ENCODE measurements at places on chromosomes 6 and 20. TPM values are rescaled to one million over a fixed set of nuclear protein-coding genes. Genes with fewer than 3 reads are reported as not detected.
A peak's percentile ranks its signal among the peaks of the same experiment; 100 is the strongest.

The BPI gene
- total RNA-seq = not detected

GRCh38 chr20:35742741-35743523, 872 bp upstream of the RBM39 start:
- H3K27ac ChIP-seq = peak overlapping the region; percentile 99
- peak; percentile 43 for DNase-seq
- peaks cover 8% of the 10 kb centered on the region for H3K36me3 ChIP-seq
- peaks cover 3% of the 10 kb centered on the region for H3K4me1 ChIP-seq

- H3K4me1 ChIP-seq = peaks cover 3% of the 10 kb centered on the region
- H3K27me3 ChIP-seq = no peaks in the 10 kb centered on the region
Measured at GRCh38 chr6:87729965-87730719, 28.1 kb upstream of the AKIRIN2 start.

The ARFGEF3 gene
- total RNA-seq = under 0.01 TPM

The TUBB2B gene
- total RNA-seq = 5.1 TPM

DNA sequence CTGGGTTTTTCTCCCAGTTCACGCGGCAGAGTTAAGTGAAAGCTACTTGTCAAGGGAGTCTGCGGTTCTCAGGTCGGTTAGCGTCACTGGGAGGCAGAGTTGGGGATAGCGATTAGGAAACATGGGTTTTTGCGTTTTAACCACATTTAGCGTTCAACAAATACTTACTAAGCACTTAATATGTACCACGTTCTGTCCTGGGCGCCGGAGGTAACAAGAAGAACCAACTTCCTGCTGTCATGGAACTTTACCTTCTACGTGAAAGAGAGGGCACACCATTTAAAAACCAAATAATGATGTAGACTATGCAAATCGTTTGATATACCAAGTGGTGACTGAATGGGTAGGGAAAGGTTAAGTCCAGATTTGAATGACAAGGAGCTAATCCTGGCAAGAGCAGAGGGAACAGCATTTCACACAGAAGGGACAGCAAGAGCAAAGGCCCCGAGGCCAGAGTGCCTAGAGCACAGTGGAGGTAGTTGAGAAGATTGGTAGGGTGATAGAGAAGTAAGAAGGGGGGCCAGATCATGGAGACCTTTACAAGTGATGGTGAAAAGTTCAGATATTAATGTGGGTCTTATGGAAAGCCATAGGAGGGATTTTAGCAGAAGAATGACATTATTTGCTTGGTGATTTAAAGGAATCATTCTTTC, 744 bp downstream of the RIOK1 start:
- H3K27ac ChIP-seq = peak overlapping the region; percentile 89
- no peaks in the 10 kb centered on the region for H3K27me3 ChIP-seq
- H3K36me3 ChIP-seq = no peaks in the 10 kb centered on the region
- peak overlapping the region; percentile 93 for H3K4me3 ChIP-seq
- no peak for DNase-seq
- peaks cover 4% of the 10 kb centered on the region for H3K4me1 ChIP-seq

- H3K27ac ChIP-seq = no peak overlapping the region
- H3K4me3 ChIP-seq = no peak overlapping the region
- DNase-seq = no peak
- no peaks in the 10 kb centered on the region for H3K27me3 ChIP-seq
- H3K36me3 ChIP-seq = no peaks in the 10 kb centered on the region
Measured at GRCh38 chr20:59725476-59726280, 121.3 kb downstream of the PHACTR3 start.

The PNISR gene
- 60.1 TPM for total RNA-seq

DNA sequence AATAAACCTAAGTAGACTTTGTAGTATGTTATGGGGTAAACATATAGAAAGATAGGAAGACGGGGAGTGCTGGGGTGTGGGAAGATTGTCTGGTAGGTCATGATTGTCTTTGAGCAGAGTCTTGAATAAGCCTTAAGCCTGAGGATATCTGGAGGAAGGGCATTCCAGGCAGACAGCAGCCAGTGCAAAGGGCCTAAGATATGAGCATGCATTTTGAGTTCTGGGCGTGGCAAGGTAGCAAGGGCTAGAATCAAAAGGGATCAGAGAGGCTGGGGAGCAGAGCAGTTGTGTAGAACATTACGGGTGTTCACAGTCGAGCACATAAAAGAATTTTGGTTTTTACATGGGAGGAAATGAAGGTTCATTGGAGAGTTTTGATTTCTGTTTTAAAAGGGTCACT, 14.3 kb downstream of the BICRAL start:
- H3K36me3 ChIP-seq = no peaks in the 10 kb centered on the region
- H3K27ac ChIP-seq = no peak overlapping the region
- H3K27me3 ChIP-seq = no peaks in the 10 kb centered on the region

- H3K4me1 ChIP-seq = no peaks in the 10 kb centered on the region
- peaks cover 6% of the 10 kb centered on the region for H3K27me3 ChIP-seq
Measured at GRCh38 chr20:4835244-4836177, 113.8 kb downstream of the PRND start.

- H3K36me3 ChIP-seq = no peaks in the 10 kb centered on the region
- no peak overlapping the region for H3K4me3 ChIP-seq
- no peak for DNase-seq
Measured at GRCh38 chr6:154353626-154354025, 3.0 kb downstream of the IPCEF1 start.

DNA sequence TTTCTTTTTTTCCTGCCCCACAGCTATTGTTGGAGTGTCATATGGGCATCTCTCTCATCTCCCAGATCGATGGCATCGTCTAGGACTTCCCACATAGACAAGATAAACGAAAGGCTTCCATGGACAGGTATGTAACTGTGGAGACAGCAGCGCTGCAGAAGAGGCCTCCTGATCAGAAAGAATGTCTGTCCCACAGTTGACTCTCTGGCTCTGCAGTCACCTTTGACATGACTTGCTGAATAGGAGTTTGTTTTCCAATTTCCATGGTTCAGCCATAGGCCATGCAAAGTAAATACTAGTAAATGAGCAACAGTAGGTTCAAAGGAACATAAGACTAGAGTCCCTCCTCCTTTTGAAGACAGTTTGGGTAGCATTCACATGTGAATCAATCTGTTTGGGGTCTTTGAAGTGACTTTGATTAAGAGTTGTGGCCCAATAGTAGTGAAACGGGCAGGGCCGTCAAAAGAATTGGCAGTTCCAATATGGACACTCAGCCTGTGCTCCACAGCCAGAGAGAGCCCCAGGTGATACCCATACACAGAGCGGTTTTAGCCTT, 134.7 kb upstream of the IFNGR1 start:
- DNase-seq = no peak
- H3K27ac ChIP-seq = no peak overlapping the region
- H3K4me1 ChIP-seq = peaks cover 2% of the 10 kb centered on the region
- no peaks in the 10 kb centered on the region for H3K36me3 ChIP-seq

The ME1 gene
- total RNA-seq = 22.1 TPM

DNA sequence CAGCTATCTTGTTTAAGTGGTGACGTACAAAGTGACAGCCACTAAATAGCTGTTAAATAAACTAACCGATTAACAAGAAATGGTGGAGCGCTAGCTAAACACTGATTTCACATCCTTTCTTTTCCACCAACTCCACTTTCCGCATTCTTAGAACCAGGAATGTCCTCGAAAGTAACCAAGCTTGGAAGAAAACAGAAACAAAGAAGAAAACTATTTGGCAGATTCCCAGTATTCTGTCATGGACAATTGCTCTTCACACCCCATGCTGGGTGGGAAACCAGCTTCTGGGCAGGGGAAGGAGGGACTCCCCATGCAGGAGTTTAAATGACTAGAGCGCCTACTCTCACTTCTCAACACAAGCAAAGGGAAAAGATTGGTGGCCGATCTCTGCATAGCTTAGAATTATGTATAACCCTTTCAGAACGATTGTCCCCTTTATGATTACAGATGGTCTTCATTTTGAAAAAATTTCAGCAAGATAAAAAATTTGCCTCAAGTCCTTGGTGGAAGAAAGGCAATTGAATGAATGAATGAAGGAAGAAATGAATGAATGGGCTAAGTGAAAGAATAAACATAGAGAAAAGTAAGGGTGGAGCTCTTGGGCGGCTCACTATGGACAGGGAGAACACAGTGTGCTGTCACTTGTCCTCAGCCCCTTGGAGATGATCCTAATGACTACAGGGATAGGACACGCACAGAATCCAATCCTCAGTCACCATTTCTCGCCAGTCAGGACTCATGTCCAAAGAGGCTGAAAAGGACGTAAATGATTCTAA, 148.7 kb upstream of the NEDD9 start:
- H3K27ac ChIP-seq = no peak overlapping the region
- no peaks in the 10 kb centered on the region for H3K36me3 ChIP-seq
- DNase-seq = peak; percentile 52
- H3K27me3 ChIP-seq = no peaks in the 10 kb centered on the region

DNA sequence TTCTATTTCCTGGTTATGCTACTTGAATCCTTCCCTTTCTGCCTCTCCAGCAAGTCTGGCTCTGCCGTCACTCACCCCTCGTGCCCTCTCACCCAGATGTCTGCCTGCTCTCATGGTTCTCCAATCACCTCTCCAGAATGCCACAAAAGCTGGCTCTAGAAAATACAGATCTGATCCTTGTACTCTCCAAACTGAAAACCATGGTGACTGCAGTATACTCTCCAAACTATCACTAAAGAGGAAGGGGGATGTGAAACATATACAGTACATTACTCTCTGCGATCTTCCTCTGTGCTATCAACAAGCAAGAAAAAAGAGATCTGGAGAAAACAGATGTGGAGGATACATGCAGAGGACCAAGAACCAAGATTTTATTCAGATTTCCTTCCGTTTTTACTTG, 91.1 kb downstream of the ATXN1 start:
- H3K4me1 ChIP-seq = peaks cover 15% of the 10 kb centered on the region
- no peaks in the 10 kb centered on the region for H3K27me3 ChIP-seq
- H3K36me3 ChIP-seq = no peaks in the 10 kb centered on the region
- no peak overlapping the region for H3K27ac ChIP-seq
- no peak for DNase-seq

GRCh38 chr6:81084776-81085430, 667.6 kb downstream of the TENT5A start:
- no peak overlapping the region for H3K27ac ChIP-seq
- H3K4me3 ChIP-seq = no peak overlapping the region
- DNase-seq = peak; percentile 16
- H3K27me3 ChIP-seq = no peaks in the 10 kb centered on the region
- H3K4me1 ChIP-seq = no peaks in the 10 kb centered on the region

- H3K27me3 ChIP-seq = no peaks in the 10 kb centered on the region
- no peak overlapping the region for H3K4me3 ChIP-seq
- no peaks in the 10 kb centered on the region for H3K36me3 ChIP-seq
- H3K4me1 ChIP-seq = no peaks in the 10 kb centered on the region
Measured at GRCh38 chr6:92989656-92990055, 429.7 kb downstream of the EPHA7 start.

The ELOVL4 gene
- 4.6 TPM for total RNA-seq

DNA sequence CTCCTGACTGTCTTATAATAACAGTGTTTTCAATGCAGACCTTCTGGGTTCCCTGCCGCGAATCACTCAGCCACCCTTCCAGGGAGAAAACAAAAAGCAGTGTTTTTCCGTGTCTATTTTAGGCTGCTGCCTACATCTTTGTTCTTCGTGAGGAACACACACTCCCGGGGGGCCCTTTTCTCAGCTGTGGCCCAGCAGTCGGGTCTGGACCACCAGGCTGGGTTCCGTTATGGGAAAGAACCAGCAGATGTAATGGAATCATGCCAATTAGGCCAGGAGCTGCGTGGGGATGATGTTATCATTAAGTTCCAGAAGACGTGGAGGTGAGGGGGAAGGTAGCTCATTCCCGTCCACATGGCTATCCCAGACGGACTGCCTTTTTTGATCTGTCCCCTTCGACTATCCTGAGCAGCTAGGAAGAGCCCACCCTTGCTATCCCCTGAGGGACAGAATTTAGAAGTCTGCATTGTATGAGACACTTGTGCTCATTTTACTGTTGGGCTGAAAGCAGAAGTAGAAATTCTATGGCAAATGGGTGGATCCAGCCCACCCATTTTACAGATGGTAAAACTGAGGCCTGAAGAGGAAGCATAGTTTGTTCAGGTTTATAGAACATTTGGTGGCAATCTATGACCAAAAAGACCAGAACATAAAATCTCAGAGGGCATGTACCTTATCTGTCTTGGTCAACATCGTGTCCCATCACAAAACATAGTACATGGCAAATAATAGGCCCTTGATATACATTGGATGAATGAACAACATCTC, 54.5 kb downstream of the KCNB1 start:
- H3K36me3 ChIP-seq = no peaks in the 10 kb centered on the region
- H3K4me3 ChIP-seq = no peak overlapping the region
- H3K27me3 ChIP-seq = peaks cover 24% of the 10 kb centered on the region
- no peak for DNase-seq
- no peaks in the 10 kb centered on the region for H3K4me1 ChIP-seq
- H3K27ac ChIP-seq = no peak overlapping the region

The COL11A2 gene
- total RNA-seq = 0.26 TPM

The DDO gene
- 8.7 TPM for total RNA-seq

DNA sequence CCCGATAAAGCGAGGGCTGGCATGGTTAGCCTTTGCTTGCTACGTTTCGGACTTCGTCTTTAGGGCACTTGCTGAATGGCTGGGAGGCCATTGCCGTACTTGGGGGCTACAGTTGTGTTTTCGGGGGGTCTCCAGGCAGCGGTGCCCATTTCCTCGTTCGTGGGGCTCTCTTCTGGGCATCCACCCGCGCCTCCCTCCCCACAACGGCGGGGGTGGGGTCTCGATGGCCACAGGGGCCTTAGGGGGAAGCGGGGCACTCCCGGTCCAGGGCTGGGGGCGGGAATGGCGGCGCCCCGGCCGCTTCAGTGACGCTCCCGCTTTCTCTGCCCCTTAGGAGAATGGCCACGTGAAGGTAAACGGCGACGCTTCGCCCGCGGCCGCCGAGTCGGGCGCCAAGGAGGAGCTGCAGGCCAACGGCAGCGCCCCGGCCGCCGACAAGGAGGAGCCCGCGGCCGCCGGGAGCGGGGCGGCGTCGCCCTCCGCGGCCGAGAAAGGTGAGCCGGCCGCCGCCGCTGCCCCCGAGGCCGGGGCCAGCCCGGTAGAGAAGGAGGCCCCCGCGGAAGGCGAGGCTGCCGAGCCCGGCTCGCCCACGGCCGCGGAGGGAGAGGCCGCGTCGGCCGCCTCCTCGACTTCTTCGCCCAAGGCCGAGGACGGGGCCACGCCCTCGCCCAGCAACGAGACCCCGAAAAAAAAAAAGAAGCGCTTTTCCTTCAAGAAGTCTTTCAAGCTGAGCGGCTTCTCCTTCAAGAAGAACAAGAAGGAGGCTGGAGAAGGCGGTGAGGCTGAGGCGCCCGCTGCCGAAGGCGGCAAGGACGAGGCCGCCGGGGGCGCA, 2.4 kb downstream of the MARCKS start:
- peak; percentile 58 for DNase-seq
- no peaks in the 10 kb centered on the region for H3K27me3 ChIP-seq
- no peaks in the 10 kb centered on the region for H3K4me1 ChIP-seq

GRCh38 chr6:125393449-125393858, 91.7 kb upstream of the HDDC2 start:
- no peaks in the 10 kb centered on the region for H3K4me1 ChIP-seq
- no peak overlapping the region for H3K27ac ChIP-seq
- H3K27me3 ChIP-seq = no peaks in the 10 kb centered on the region
- DNase-seq = no peak

DNA sequence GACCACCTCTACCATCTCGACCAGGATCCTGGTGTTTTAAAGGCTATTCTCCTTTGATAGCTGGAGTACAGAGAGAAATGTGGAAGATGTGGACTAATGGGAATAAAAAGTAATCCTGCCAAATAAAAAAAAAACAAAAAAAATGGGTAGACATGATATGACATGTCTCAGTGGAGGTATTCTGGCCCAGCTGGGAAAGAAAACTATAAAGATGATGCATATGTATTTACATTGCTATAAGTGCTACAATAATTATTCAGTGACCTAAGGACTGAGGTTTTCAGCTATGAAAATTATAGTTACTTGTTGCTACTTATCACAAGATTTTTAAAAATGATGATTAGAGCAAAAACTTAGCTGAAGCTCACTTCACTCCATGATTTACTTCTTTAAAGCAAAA, 101.1 kb downstream of the SIM1 start:
- H3K4me3 ChIP-seq = no peak overlapping the region
- DNase-seq = no peak
- H3K27me3 ChIP-seq = no peaks in the 10 kb centered on the region

All from fibroblast of lung (primary cell).